ENCODE measurements at places on chromosomes 7 and 10.

DNA sequence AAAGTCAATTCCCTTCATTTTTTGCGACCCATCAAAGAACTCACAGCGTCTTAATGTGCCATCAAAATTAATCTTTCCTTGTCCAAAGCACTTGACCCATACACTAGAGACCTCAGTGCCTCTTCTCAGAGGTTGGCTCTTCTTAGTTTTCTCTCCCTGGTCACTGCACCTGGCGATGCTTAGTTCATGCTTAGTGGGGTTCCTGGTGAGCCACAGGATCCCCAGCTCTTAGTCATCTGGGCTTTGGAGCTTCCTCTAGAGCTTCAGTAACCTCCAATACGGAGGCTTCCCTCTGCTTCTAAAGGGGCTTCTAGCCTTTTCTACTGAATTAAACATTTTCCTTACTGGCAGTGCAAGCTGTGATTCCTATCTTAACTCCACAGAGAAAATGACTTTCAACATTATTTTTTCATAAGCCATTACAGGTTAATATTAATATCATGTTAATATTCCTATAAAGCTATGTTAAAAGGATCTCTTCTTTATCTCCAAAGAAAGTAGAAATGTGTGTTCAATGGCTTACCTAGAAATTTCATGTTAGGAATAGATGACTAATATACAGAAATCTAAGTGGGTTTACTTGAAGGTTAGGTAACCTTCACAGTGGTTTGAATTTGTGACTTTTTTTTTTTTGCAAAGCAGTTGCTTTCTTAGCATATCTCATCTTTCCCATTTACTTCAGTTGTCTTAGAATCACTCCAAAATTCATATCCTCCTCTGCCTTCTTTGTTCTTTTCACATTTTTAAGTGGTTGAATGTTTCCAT, 295.2 kb downstream of the CAMK1D start:
- no peak for DNase-seq

GRCh38 chr10:106500925-106501525, 663.5 kb downstream of the SORCS1 start:
- no peak for DNase-seq

- DNase-seq, result no peak
These were observed 81.4 kb upstream of the LAMB4 start for GRCh38 chr7:108211382-108212201.

GRCh38 chr7:69318794-69319193, 279.5 kb upstream of the AUTS2 start:
- DNase-seq, result no peak

DNA sequence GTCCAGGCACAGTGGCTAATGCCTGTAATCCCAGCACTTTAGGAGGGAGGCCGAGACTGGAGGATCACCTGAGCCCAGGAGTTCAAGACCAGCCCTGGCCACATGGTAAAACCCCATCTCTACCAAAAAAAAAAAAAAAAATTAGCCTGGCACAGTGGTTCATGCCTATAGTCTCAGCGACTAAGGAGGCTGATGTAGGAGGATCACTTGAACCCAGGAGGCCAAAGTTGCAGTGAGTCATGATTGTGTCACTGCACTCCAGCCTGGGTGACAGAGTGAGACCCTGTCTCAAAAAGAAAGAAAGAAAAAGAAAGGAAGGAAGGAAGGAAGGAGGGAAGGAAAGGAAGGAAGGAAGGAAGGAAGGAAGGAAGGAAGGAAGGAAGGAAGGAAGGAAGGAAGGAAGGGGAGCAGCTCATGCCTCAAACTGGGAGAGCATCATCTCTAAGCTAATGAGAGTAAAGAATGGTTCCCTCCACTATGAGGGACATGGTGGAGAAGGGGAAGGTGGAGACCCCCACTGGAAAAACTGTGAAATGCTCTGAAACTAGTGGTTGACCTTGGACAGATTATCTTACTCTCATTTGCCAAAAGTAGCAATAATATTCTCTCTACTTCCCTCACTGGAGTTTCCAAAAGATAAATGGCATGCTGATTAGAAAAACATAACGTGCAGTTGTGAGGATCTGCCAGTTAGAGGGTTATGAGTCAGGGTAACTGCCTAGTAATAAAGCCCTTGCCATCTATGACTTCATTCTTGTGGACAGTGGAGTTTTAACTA, 16.8 kb downstream of the GIMAP5 start:
- no peak for DNase-seq
